IMR-90 (cell line): ENCODE measurements at places on chromosomes 13 and 19.
A peak's percentile ranks its signal among the peaks of the same experiment; 100 is the strongest.

GRCh38 chr13:33679658-33680012 is 138.3 kb upstream of the RFC3 start:
- DNase-seq = no peak

DNA sequence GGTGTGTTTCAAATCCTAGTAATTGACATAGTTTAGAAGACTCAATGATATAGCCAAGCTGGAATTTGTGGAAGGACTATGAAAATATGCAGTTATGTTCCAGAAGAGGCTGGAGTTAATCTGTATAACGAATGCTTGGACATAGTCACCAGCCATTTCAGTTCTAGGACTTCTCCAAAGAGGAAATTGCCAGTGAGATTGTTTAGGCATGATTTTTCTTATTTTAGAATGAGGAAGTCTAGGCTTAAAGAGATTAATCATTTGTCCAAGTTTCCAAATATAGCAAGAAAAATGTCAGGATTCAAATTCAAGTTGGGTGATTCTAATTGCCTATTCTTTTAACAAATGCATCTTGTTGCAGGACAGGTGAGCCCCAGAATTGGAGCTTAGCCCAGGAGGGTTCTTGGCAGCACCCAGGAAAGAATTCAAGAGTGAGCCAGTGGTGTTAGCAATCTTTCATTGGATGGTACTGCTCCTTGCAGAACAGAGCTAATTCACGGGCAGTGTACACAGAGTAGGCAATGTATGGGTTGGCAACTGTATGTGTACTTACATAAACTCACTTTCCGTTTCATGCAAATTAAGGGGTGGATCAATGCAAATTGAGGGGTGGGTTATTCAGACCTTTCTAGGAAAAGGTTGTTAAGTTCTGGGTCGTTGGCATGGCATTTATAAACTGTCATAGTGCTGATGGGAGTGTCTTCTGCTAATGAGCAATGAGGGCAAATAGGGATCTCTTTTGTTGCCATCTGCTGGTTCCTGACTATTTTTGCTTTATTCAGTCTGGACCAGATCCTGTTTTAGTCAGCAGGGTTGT is 763.1 kb upstream of the SLITRK1 start:
- DNase-seq = peak; percentile 71

DNA sequence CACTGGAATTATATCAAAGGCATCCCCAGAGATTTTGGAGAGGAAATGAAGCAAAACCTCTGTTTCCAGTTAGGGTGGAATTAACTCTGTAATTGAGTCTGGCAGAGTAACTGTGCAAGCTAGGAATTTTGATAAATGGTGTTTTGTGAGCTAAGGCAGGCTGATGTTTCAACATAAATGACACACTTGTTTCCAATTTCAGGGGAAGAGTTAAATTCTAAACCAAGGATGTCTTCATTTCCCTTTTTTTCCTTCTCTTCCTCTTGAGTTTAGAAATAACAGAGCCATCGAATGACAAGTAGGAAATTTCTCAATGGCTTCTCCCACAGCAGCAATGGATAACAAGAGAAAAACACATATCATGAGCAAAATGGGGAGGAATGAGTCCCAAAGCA is 131.2 kb downstream of the IRS2 start:
- DNase-seq = no peak

- peak; percentile 63 for DNase-seq
Observed at GRCh38 chr13:33323801-33324510, 38.4 kb upstream of the STARD13 start.

- no peak for DNase-seq
Observed at GRCh38 chr19:55220525-55220924, 8.0 kb downstream of the TMEM86B start.
